ENCODE measurements at places on chromosomes 5 and 9.

- H3K36me3 ChIP-seq = no peaks in the 10 kb centered on the region
- H3K27ac ChIP-seq = no peak overlapping the region
- DNase-seq = no peak
Observed at GRCh38 chr5:175032741-175033151, 308.4 kb downstream of the MSX2 start.

DNA sequence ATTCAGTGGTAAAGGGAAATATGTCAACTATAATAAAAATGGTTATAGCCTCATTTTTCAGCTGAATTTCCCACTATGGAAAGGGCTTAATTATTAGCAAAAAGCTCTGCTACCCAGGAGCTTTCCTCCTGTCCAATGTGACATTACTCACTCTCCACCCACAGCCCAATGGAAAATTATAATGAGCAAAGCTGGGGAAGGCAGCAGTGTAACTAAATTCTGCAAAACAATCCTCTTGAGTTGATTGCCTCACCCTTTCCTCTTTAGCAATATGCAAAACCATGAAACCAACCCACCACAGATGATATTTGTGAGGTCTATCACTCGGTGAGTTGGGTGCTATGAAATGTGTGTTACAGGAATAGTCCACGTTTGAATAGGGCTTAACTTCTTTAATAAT is 14.0 kb upstream of the PLPPR1 start:
- no peaks in the 10 kb centered on the region for H3K36me3 ChIP-seq
- no peaks in the 10 kb centered on the region for H3K27me3 ChIP-seq
- no peaks in the 10 kb centered on the region for H3K4me1 ChIP-seq
- H3K27ac ChIP-seq = no peak overlapping the region
- H3K4me3 ChIP-seq = no peak overlapping the region

- peak overlapping the region; percentile 11 for H3K27ac ChIP-seq
- peaks cover 5% of the 10 kb centered on the region for H3K4me1 ChIP-seq
- no peaks in the 10 kb centered on the region for H3K27me3 ChIP-seq
- no peak overlapping the region for H3K4me3 ChIP-seq
- peaks cover 76% of the 10 kb centered on the region for H3K36me3 ChIP-seq
Observed at GRCh38 chr5:172048539-172049101, 42.2 kb upstream of the FBXW11 start.

DNA sequence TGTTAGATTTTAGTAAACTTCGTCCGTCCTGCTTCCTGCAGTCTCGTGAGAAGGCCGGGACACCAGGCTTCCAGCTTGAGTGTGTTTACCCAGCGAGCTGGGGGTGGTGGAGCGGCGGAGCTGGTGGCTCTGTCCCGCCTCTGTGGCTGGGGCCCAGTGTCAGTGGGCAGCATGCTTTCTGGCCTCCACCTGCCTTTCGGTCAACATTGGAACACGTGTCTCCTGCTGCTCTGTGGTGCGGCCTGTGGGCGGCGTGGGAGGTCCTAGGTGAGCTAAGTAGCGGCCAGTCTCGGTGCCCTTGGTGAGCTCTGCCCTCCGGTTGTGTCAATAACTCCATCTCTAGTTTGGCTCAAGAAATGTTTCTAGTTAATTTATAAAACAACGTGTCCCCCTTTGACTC is 125.9 kb downstream of the GADD45G start:
- DNase-seq = no peak
- H3K4me3 ChIP-seq = no peak overlapping the region
- no peak overlapping the region for H3K27ac ChIP-seq
- no peaks in the 10 kb centered on the region for H3K36me3 ChIP-seq
- peaks cover 4% of the 10 kb centered on the region for H3K27me3 ChIP-seq

- DNase-seq = peak; percentile 72
- H3K4me1 ChIP-seq = peaks cover 4% of the 10 kb centered on the region
- H3K27me3 ChIP-seq = no peaks in the 10 kb centered on the region
- H3K27ac ChIP-seq = peak overlapping the region; percentile 43
- H3K36me3 ChIP-seq = peaks cover 45% of the 10 kb centered on the region
Observed at GRCh38 chr5:151051066-151051930, 29.5 kb downstream of the TNIP1 start.

- no peaks in the 10 kb centered on the region for H3K27me3 ChIP-seq
- H3K27ac ChIP-seq = no peak overlapping the region
- DNase-seq = no peak
- no peaks in the 10 kb centered on the region for H3K36me3 ChIP-seq
Observed at GRCh38 chr9:4180907-4181605, 118.8 kb downstream of the GLIS3 start.

DNA sequence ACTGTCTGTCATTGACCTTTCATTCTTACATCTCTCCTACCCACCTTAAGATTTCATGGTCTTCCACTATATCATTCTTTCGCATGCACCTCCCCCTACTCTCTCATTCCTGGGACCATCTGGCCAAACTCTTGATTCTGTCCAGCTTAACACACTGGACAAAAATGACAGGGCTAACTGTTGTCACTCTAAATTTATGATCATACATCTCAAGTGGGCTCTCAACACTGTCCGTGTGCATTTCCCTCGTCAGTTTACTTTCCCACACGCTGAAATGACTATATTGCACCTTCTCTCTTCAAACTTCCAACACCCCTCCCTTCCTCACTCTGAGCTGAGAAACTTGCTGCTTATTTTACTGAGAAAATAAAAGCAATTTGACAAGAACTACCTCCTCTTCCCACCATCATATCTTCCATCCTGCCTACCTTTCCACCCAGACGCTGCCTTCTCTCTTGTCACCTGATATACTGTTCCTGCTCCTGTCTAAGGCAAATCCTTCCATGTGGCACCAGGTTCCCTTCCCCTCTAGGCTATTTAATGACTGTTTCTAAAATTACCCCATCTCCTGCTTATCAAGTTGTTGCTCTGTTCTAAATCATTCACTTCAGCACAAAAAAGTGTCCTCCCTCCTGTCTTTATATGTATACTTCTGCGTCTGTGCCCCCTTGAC is 8.1 kb upstream of the KLF9 start:
- no peaks in the 10 kb centered on the region for H3K36me3 ChIP-seq
- H3K4me3 ChIP-seq = no peak overlapping the region
- no peaks in the 10 kb centered on the region for H3K27me3 ChIP-seq
- peak overlapping the region; percentile 98 for H3K27ac ChIP-seq
- DNase-seq = no peak

DNA sequence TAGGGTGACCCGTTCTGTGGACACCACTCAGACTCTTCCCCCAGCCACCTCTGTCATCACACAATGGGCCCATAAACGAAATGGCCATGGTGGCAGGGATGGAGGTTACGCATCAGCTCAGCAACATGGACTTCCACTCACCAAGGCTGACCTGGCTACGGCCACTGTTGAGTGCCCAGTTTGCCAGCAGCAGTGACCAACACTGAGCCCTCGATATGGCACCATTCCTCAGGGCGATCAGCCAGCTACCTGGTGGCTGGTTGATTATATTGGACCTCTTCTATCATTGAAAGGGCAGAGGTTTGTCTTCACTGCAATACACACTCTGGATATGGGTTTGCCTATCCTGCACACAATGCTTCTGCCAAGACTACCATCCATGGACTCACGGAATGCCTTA is 21.1 kb downstream of the MTMR12 start:
- no peak for DNase-seq
- peaks cover 6% of the 10 kb centered on the region for H3K4me1 ChIP-seq
- no peak overlapping the region for H3K27ac ChIP-seq
- peaks cover 48% of the 10 kb centered on the region for H3K36me3 ChIP-seq
- no peak overlapping the region for H3K4me3 ChIP-seq

DNA sequence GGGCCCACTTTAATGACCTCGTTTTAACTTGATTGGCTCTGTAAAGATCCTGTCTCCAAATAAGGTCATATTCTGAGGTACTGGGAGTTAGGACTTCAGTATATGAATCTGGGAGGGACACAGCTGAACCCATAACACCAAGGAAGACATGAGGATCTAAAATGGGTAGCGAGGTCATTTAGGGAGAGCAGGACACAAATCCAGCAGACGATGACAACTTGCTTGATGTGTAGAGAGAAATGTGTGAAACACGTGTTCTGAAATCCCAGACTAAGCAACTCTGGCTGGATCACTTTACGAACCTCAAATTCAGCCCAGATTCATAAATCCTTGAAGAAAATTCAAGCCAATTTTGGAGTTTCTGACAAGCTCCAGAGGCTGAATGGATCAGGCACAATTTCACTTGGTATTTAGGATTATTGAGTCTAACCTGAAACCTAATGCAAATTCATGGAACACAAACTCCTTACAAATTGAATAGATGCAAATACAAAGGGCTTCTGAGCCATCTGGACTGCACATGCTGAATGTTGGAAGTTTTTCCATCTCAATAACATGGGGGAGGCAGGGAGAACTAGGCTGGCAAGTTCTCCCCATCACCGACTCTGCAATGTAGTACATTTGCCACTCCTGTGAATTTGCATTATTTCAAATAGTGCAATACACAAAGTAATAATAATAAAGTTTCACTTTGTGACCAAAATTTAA is 74.0 kb upstream of the SLC30A5 start:
- no peak overlapping the region for H3K27ac ChIP-seq
- H3K4me1 ChIP-seq = peaks cover 2% of the 10 kb centered on the region
- peaks cover 6% of the 10 kb centered on the region for H3K27me3 ChIP-seq
- H3K36me3 ChIP-seq = no peaks in the 10 kb centered on the region
- DNase-seq = no peak

DNA sequence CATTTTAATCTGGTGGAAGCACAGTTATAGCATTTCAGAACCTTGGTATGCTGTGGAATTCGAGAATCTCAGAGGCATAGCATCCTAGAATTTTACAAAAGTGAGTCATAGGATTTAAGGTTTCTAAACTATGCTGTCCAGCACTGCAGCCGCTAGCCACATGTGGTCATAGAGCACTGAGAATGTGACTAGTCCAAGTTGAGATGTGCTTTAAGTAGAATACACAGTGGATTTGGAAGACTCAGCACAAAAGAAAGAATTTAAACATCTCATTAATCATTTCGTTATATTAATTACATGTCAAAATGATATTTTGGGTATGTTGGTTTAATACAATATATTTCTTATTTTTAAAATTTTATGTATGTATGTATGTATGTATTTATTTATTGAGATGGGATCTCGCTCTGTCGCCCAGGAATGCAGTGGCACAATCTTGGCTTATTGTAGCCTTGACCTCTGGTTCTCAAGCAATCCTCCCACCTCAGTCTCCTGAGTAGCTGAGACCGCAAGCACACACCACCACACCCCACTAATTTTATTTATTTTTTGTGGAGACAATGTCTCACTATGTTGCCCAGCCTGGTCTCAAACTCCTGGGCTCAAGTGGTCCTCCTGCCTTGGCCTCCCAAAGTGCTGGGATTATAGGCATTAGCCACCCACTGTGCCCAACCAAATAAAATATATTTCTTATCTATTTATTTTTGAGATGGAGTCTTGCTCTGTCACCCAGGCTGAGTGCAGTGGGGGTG is 20.4 kb upstream of the RPS14 start:
- H3K4me3 ChIP-seq = no peak overlapping the region
- H3K36me3 ChIP-seq = no peaks in the 10 kb centered on the region
- DNase-seq = no peak
- H3K27me3 ChIP-seq = no peaks in the 10 kb centered on the region
- no peaks in the 10 kb centered on the region for H3K4me1 ChIP-seq

DNA sequence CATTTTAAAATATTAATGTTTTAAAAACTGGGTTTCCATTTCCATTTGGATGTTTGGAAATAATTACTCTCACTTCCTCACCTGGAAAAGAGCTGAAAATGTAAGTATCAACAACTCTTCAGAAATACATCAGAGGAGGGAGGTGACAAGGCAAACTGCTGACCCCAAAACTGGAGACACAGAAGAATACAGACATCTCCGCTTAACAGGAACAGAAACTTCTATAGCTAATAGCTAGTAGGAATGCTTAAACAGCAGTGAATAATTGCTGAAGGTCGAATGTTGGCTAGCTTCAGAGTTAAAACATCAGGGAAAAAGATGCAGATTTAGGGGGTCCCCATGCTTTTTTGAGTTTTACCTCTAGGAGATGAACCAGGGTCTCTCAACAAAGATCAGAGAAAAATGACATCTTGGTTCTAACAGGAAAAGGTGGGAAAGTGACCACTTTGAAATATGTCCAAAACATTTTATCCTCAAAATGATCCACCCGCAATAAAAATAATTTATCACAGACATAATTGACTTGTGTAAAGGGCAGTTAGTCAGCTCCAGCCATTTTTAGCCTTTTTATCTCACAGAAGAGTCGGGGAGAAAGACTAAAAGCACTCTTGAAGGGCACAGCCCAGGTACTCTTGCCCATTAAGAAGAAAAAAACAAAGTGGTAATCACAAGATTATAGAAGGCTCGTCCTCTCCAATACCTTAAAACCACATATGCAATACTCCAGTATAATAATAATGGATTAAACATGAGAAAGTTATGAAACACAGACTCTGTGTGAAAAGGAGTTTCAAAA is 1474.9 kb downstream of the EFNA5 start:
- DNase-seq = no peak
- no peaks in the 10 kb centered on the region for H3K27me3 ChIP-seq
- no peaks in the 10 kb centered on the region for H3K4me1 ChIP-seq
- H3K27ac ChIP-seq = no peak overlapping the region
- H3K4me3 ChIP-seq = no peak overlapping the region

DNA sequence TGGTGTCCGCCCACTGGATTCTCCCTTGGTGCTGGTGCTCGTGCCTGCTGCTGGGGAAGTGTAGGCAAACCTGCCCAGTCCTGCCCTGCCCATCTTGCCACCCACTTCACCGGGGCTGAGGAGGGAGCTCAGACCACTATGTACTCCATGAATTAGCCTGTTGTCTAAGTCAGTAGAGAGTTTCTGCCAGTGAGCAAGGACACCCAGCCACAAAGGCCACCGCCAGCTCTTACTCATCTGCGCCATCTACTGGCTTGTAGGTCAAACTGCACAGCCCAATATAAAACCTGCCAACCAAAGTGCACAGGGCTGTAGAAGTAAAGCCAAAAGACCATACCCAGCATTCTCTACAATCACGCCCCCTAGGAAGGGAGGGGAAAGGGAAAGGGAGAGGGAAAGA is 102.3 kb downstream of the GLIS3 start:
- H3K4me3 ChIP-seq = no peak overlapping the region
- H3K36me3 ChIP-seq = peaks cover 1% of the 10 kb centered on the region
- no peak overlapping the region for H3K27ac ChIP-seq
- peaks cover 5% of the 10 kb centered on the region for H3K27me3 ChIP-seq
- no peak for DNase-seq
- H3K4me1 ChIP-seq = no peaks in the 10 kb centered on the region

DNA sequence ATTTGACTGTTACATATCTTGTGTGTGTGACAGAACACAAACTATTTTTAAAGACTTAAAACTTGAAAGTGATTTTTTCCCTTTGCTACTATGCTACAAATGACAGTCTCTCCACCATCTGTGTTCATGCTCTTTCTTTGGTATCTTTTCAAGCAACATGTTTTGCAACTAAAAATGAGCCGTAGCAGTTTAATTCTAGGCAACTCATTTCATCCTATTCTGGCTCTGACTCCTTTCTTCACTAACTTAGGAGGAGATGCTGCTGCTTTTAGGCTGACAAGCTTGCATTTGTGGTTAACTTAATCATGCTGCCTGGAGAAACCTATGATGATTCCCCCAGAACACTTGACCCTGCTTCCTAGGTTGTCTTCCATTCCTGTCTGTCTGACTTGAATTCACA is 100.6 kb downstream of the HACD4 start:
- peaks cover 23% of the 10 kb centered on the region for H3K36me3 ChIP-seq
- no peak overlapping the region for H3K4me3 ChIP-seq
- DNase-seq = no peak
- no peaks in the 10 kb centered on the region for H3K27me3 ChIP-seq

GRCh38 chr9:126149661-126150060 is 177.0 kb upstream of the MVB12B start:
- no peaks in the 10 kb centered on the region for H3K36me3 ChIP-seq
- H3K4me1 ChIP-seq = peaks cover 2% of the 10 kb centered on the region
- peaks cover 18% of the 10 kb centered on the region for H3K27me3 ChIP-seq
- DNase-seq = no peak
- no peak overlapping the region for H3K27ac ChIP-seq
